Cardiac septum (tissue), 1 donor: ENCODE measurements at places on chromosomes 11 and 22.

DNA sequence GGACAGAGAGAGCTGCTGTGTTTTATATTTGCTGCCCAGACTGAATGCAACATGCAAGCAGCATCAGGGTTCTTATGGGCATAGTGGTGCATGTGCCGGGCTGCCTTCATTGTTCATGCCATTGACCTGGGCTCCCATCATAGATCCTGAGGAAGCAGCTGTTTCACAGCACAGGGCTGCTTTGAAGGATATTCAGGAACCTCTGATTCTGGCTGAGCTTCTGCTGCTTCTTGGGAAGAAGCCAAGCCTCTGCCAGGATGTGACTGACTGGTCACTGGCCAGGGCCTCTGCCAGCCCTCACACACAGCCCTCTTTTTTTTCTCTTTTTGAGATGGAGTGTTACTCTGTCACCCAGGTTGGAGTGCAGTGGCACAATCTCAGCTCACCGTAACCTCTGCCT lies 43.3 kb downstream of the CYB5R2 start:
- DNase-seq, result no peak

GRCh38 chr11:86801364-86801763 lies 1.0 kb downstream of the PRSS23 start:
- DNase-seq, result no peak

- no peak for DNase-seq
Measured at GRCh38 chr22:31840585-31840984, 86.8 kb downstream of the DEPDC5 start.

DNA sequence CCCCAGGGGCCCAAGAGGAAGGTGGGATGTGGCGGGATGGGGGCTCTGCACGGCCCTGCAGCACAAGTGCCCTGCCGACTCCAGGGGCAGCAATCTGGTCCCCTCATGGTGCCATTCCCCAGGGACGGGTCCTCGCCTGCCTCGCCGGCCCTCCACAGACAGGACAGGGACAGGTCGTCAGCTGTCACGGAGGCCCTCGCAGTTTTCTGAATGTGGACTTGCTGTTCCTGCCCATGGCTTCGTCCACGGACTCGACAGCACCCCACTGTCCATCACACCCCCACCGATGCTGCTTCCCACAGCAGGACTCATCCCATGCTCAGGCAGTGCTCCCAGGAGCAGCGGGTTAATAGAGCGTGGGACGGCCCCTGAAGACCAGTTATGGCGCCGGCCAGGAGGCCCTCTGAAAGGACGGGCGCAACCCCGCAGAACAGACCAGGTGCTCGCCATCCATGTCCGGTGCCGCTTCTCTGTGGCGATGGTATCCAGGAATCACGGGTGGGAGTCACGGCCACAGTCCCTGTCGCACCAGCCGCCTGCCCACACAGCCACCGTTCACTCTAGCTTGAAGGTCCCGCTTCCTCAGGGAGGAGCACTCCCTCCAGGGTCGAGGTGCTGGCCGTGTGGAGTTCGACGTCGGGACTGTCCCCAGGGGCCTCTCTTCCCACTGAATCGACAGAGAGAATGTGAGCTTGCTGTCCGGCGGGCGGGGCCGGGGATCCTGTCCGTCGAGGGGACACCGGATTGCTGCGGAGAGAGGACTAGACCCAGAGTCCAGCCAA lies 18.5 kb upstream of the MUC2 start:
- DNase-seq, result peak; percentile 70

DNA sequence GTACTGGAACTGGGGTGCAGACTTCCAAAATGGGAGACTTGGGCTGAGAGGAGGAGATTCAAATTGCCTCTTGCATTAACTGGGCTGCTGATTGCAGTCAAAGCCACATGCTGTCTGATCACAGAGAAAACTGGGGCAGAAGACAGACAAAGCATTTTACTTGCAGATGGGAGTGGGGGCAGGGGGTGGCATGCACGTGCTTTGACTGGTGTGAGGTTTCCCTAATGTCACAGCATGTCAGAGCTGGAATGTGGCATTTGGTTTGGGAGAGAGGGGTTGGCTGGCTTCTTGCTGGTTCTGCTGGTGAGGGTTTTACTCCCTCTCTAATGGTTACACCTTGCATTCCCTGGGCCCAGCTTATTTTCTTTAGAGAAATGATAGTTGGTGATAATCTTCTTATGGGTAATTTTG lies 2.9 kb downstream of the TUB start:
- DNase-seq, result no peak

- DNase-seq, result no peak
Measured at GRCh38 chr11:96230686-96231085, 112.3 kb downstream of the MAML2 start.

DNA sequence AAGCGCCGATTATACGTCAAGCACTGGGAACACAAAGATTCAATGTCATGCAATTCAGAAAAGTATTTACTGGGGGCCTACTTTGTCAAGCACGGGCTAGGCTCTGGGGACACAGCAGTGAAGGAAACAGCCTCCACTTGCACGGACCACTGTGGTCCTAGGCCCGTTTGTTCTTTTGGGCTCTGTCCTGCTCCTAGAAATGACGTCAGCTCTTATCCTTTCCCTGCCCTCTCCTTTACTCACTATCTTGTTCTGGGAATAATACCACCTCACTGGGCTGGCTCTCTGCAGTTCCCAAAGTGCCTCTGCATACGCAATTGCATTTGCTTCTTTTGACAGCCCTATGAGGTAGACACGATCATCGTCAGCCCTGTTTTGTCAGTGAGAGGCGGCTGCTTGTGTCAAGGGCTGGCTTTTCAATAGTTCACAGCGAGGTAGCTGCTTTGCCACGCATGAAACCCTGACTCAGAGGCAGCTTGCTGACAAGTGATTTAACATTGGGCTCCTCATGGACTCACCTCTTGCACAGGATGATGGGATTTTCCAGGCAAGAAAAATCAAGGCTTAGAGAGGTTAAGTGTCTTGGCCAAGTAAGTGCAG lies 22.9 kb upstream of the IGSF22 start:
- no peak for DNase-seq

DNA sequence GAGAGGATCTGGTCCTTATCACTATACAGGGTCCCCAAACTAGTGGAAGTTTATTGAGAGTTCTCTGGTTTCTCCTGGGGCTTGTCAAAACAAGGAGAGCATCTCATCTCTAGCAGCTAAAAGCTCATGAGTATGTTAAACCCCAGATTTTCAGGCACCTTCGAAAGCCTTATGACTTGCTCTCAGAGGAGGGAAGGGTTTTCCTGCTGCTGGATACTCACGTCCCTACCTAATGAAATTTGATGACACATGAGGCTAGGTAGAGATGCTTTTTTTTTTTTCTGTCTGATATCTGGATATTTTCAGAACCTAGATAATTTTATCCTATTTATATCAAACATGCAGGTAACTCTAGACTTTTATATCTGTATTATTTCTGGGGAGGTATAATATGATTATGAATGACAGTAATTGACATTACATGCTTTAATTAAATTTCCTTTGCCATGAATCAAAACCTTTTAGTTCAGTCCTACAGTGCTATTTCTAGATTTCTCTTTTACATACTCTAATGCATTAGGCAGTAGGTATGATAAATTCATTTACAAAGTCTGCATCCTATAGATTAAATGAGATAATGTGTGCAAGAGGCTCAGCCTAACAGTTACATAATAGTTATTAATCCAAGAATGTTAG lies 73.9 kb downstream of the PARVA start:
- no peak for DNase-seq

GRCh38 chr11:85854557-85855340 lies 434 bp upstream of the CCDC83 start:
- DNase-seq, result peak; percentile 96

- no peak for DNase-seq
Measured at GRCh38 chr11:42779555-42779954, 532.2 kb upstream of the API5 start.

- DNase-seq, result no peak
Measured at GRCh38 chr11:37712251-37712650, 1114.2 kb upstream of the RAG2 start.

DNA sequence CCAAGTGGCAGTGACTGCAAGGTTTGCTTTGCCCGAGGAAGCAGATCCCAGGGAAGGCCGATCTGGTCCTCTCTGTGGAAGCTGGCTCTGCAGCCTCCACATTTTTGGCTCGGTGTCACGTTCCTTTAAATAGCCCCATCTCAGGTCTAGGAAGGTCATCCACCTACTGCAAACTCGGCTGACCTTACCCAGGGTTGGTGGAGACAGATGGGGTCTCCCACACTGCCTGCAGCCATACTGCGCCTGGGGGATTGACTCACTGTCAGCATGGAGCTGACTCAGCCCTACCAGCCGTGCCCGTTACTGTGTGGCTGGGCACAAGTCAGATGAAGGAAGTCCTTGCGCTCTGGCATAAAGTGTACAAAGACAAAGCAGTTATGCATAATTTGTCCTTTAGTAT lies 16.9 kb downstream of the CDPF1 start:
- peak; percentile 88 for DNase-seq

DNA sequence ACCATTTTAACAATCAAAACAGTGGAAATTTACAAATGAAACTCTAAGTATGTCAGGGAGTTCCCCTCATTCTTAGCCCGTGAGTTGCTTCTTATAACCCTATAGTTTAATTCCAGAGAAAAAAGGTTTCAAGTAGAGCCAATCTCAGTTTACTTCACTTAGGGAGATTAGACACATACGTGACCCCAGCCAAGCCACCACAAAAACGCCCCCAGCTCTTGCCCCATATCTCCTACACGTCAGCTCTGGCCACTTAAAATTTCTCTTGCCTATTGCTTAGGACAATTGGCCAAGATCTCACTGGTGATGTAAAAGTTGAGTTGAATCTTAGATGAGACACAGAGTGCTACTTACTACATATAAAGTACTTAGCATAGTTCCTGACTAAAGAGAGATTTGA lies 166.4 kb downstream of the ETS1 start:
- DNase-seq, result no peak

DNA sequence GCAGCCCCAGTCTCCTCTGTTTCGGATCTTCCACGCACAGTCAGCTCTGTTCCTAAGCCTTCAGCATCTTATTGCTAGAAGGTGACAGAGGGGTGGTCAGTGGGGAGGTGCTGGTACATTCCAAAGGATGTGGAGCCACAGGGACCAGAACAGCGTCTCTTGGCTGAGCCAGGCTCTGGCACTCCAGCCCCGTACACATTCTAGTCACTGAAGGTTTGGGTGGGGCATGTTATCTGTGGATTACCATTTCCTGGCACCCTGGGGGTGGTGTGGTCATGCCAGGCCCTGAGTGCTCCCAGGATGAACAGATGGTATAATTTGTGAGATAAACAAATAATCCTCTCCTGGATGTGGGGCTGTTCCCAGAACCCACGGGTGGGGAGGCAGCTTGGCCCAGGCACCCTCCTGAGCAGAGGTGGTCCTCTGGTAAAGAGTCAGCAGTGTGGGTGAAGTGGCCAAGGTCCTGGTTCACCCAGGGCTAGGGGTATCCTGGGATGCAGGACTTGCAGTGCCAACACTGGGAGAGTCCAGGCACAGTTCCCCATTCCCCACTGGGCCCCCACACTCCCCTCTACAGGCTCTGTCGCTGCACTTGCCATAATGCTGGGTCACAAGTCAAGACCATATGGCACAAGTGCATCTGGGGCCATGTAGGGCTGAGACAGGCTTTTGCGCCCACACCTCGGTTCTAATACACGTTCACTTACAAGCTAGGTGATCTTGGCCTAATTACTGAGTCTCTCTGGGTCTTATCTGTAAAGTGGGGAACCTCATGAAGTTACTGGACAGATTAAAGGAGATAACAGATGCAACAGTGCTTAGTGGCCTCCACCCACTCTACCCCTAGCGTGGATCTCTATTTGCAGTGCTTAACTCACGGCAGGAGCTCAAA lies 33.0 kb downstream of the DKK3 start:
- peak; percentile 75 for DNase-seq

GRCh38 chr11:95699631-95700470 lies 89.7 kb downstream of the FAM76B start:
- DNase-seq, result no peak

GRCh38 chr11:102187416-102188151 lies 77.3 kb downstream of the YAP1 start:
- no peak for DNase-seq

GRCh38 chr11:122659676-122660554 lies 4.4 kb downstream of the UBASH3B start:
- DNase-seq, result peak; percentile 64

- DNase-seq, result no peak
Measured at GRCh38 chr11:65170058-65170534, at the start of gene SPDYC. Gene SPDYC, plus strand, starts transcription at chr11:65170233. Its CDS starts 1,125 bp downstream, at chr11:65171358.

DNA sequence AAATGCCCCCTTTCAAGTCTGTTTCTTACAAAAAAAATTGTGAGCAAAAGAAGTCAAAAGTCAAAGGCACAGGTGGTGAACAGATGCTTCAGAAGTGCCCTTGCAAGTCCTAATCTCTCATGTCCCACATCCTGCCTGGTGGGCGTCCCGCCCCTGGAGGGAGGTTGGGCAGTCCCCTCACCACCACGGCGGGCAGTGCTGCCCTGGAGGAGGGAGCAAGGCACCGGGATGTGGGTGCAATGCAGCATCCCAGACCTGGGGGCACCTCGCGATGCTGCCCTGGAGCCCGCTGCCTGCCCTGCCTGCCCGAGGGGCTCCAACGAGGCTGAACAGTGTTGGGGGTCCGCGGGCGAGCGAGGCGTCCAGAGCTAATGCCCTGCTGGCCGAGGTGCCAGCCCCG lies 15.9 kb downstream of the MRGPRG start:
- DNase-seq, result peak; percentile 62

- no peak for DNase-seq
Measured at GRCh38 chr22:40407021-40407761, 36.8 kb downstream of the SGSM3 start.

- DNase-seq, result no peak
Measured at GRCh38 chr11:45057938-45058646, 88.3 kb upstream of the PRDM11 start.

GRCh38 chr11:72008728-72009127 lies 10.0 kb downstream of the IL18BP start:
- no peak for DNase-seq

- DNase-seq, result peak; percentile 90
Measured at GRCh38 chr11:2302896-2303626, 1.2 kb downstream of the TSPAN32 start.

DNA sequence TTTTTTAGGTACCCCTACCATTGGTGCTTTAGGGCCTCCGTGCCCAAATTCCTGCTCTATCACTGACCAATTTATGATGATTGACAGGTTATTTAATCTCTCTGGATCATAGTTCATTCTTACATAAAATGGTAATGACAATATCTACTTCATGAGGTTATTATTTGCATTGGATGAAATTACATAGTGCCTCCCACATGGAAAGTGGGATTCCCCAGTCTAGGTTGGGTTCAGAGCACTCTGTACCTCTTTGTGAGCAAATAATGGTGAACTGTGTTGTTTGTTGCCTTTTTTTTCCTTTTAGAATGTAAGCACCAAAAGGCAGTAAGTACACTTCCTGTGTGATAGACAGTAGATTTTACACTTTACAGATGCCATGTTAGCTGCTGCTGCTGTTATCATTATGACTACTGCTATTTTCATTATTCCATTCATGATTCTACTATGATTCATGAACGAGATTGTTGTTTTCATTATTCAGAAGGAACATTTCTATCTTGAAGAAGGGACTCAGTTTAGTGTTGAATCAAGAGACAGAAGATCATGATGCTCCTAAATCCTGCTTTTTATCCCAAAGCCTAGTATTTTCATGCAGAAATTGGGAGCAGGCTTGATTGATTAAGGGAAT lies 100.8 kb downstream of the ALX4 start:
- no peak for DNase-seq

- no peak for DNase-seq
Measured at GRCh38 chr11:62461740-62462507, 43.1 kb downstream of the SCGB1A1 start.

GRCh38 chr11:36339888-36340287 lies 43.8 kb downstream of the PRR5L start:
- DNase-seq, result no peak
